ENCODE measurements at places on chromosomes 5 and 9.

- no peak for DNase-seq
Observed at GRCh38 chr5:15002173-15002572, 130.6 kb upstream of the ANKH start.

GRCh38 chr9:92141144-92142129 is 26.2 kb upstream of the SPTLC1 start:
- no peak for DNase-seq

- no peak for DNase-seq
Observed at GRCh38 chr9:137373611-137373980, 49.4 kb downstream of the EXD3 start.

DNA sequence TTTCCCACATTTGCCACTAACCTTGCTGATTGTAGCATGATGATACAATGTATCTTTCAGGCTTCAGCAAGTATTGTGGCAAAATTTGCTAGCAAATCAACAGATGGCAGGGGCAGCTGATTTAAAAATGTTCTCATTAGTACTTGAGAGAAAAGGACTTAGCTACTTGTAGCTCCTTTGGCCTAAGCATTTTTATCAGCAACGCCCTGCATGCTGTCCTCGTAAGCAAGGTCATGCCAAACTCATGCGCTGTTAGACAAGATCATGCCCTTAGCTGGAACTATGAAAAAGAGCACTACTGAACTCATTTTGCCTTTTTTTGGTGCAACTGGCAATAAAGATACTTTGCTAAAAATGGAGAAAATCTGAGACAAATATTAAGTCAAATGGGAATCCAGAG is 197.1 kb downstream of the ICE1 start:
- DNase-seq: no peak

- DNase-seq: no peak
Observed at GRCh38 chr9:99296291-99296951, 74.3 kb downstream of the SEC61B start.

DNA sequence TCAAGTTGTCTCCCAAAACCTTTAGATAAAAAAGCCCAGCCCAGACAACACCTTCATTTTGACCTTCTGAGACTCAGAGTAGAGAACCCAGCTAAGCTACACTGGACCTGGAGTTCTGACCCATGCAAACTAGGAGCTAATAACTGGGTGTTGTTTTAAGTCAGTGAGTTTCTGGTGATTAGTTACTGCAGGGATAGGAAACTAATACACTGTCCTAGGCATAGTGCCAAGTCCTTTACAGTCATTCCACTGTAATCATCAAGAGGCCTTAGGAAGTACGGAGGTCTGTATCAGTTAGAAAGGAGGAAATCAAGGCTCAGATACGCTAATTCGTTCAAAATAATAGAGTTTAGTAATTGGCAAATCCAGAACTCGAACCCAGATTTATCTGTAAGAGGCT is 197.9 kb downstream of the KCTD16 start:
- DNase-seq: no peak

GRCh38 chr5:126851501-126852011 is 74.6 kb downstream of the LMNB1 start:
- DNase-seq: no peak

GRCh38 chr9:72539824-72540347 is 18.5 kb downstream of the TMC1 start:
- no peak for DNase-seq

GRCh38 chr9:76194896-76195295 is 199.3 kb downstream of the RFK start:
- no peak for DNase-seq

GRCh38 chr9:109132567-109133021 is 12.8 kb upstream of the TMEM245 start:
- no peak for DNase-seq

GRCh38 chr9:27183131-27183530 is 74.1 kb downstream of the TEK start:
- no peak for DNase-seq

- DNase-seq: no peak
Observed at GRCh38 chr5:72107901-72108201, 576 bp downstream of the MAP1B start.

Measured in dorsolateral prefrontal cortex (tissue), 122 donors.